ENCODE measurements at places on chromosomes 16 and 17.

DNA sequence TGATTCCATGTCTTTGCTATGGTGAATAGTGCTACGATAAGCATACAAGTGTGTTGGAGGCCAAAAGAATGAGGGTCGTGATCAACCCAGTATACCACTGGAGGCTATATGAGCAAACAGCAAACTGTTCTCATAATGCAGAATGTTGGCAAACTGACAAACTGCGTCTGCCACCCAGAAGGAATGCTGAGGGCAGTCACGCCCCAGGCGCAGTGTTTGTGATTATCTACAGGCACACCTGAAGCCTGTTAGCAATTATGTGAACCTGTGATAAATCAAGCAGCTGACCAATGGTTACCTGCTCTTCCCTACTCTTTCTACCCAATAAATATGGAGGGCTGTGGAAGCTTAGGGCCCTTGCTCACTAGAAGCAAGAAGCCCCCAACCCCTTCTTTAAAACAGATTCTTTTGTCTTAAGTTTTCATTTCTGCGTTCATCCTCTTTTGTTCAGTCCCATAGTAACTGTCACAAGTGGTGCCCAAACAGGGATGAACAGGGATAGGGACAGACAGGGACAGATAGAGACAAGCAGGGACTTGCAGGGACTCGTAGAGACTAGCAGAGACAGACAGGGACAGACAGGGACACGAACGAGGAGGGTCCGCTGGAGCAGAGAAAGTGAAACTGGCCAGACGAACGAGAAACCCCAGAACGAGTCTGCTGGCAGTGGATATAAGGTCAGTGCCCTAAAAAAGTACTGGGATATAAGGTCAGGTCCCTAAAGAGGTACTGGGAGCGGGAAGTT is 25.1 kb downstream of the CD300LG start:
- H3K27ac ChIP-seq: peak overlapping the region; percentile 61
- peaks cover 14% of the 10 kb centered on the region for H3K4me1 ChIP-seq
- peaks cover 24% of the 10 kb centered on the region for H3K27me3 ChIP-seq

DNA sequence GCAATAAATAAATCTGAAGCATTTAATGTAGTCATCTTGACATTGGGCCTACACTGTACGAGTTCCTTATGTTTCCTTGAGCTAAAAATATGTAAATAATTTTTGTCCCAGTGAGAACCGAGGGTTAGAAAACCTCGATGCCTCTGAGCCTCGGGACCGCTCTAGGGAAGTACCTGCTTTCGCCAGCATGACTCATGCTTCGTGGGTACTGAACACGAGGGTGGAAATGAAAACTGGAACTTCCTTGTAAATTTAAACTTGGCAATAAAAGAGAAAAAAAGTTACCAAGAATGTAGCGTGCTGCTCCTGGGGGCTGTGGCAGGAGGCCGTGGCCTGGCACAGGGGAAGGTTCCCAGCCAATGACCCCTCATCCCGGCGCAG is 74.1 kb downstream of the SOCS1 start:
- no peak for DNase-seq
- H3K27ac ChIP-seq: no peak overlapping the region
- H3K4me1 ChIP-seq: peaks cover 13% of the 10 kb centered on the region
- no peaks in the 10 kb centered on the region for H3K27me3 ChIP-seq
- H3K36me3 ChIP-seq: peaks cover 9% of the 10 kb centered on the region
- no peak overlapping the region for H3K4me3 ChIP-seq

DNA sequence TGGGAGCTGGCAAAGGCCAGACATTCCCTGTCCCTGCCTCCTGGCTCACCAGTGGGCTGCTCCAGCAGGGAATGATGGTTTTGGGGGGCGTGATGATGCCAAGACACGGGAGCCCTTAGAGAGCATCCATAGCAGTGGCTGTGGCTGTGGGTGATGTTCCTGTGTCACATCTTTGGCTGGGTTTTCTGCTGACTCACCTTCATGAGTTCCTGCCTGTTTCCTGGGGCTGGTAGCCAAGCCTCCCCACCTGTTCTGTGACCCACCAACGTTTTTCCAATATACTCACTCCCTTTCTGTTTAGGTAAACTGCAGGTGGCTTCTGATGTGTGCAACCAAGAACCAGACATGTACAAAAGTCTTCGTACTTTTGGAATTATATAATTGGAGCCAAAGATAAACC is 16.5 kb upstream of the NF1 start:
- H3K36me3 ChIP-seq: no peaks in the 10 kb centered on the region
- peaks cover 14% of the 10 kb centered on the region for H3K4me1 ChIP-seq
- H3K27me3 ChIP-seq: no peaks in the 10 kb centered on the region
- DNase-seq: no peak
- H3K4me3 ChIP-seq: no peak overlapping the region
- H3K27ac ChIP-seq: no peak overlapping the region

GRCh38 chr16:65388592-65388991 is 266.7 kb upstream of the CDH11 start:
- H3K4me1 ChIP-seq: peaks cover 4% of the 10 kb centered on the region
- no peaks in the 10 kb centered on the region for H3K36me3 ChIP-seq
- no peak overlapping the region for H3K27ac ChIP-seq
- H3K4me3 ChIP-seq: no peak overlapping the region

DNA sequence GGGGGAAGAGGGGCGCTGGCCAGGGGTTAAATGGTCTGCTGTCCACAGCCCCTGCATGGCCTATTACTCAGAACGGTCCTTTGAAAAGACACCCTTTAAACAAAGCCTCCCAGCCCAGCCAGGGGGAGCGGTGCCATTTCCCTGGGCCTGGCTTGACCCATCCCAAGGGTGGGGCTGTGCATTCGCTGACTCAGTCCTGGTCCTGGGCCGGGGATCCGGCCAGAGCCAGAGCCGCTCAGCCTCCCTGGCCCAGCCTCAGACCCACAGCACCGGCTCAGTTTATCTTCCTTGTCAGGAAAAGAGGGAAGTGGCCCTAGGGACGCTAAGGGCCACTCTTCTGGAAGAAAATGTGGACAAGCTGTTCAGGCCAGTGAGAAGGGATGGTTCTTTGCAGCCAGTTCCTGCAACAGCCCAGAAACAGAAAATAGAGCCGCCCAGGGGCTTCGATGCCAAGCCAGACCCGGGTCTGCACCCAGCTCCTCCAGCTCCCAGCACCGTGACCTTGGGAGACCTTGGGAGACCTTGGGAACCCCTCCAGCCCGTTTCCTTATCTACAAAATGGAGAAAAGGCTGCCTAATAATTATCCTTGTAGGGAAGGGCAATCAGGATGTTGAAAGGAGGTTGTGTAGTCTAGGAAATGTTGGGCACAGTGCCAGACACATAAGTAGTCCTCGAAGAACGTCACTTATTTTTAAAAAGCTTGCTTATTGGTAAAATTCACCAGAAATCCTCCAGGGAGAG is 82.5 kb downstream of the ZDHHC7 start:
- no peaks in the 10 kb centered on the region for H3K36me3 ChIP-seq
- DNase-seq: no peak
- no peak overlapping the region for H3K27ac ChIP-seq
- H3K27me3 ChIP-seq: peaks cover 5% of the 10 kb centered on the region

DNA sequence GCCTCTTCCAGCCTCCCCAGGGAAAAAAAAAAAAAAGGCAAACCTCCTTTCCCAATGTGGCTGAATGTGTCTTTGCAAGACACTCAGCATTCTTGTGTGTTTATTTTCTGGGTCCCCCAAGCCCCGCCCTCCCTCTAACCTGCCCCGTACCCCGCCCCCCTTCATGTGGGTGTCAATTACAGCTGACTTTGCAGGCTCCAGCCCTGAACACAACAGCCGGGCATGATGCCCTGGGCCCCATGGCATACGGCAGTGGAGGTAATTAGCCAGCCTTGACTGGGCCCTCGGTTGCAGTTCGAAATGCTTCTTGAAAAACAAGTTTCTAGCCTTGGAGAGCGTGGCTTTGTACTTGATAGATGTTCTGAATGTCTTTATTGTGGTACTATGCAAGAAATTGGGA is 354.7 kb upstream of the RBFOX1 start:
- H3K27ac ChIP-seq: peak overlapping the region; percentile 63
- no peaks in the 10 kb centered on the region for H3K27me3 ChIP-seq
- H3K36me3 ChIP-seq: no peaks in the 10 kb centered on the region
- no peak overlapping the region for H3K4me3 ChIP-seq

GRCh38 chr17:31266042-31266441 is 31.0 kb downstream of the OMG start:
- H3K27me3 ChIP-seq: no peaks in the 10 kb centered on the region
- no peak for DNase-seq
- H3K4me1 ChIP-seq: peaks cover 6% of the 10 kb centered on the region
- H3K36me3 ChIP-seq: peaks cover 38% of the 10 kb centered on the region

DNA sequence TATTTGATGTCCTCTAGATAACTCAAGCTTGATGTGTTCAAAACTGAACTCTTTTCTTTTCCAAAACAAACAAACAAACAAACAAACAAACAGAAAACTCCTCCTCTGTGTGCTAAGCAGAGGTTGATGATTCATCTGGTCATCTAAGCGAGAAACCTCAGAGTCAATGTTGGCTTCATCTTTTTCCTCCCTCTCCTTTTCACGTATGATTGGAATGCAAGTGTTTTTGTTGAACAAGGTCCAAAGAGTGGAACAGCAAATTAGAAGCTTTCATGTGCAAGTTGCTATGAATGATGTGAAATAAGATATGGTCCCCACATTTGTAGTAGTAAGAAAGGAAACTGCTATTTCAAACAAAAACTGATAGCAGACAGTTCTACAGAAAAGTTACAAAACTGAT is 52.5 kb downstream of the TBX4 start:
- no peak overlapping the region for H3K27ac ChIP-seq
- H3K4me3 ChIP-seq: no peak overlapping the region
- peaks cover 18% of the 10 kb centered on the region for H3K27me3 ChIP-seq
- no peaks in the 10 kb centered on the region for H3K36me3 ChIP-seq
- H3K4me1 ChIP-seq: peaks cover 5% of the 10 kb centered on the region
- no peak for DNase-seq

GRCh38 chr17:76535788-76536510 is 1.6 kb downstream of the CYGB start:
- no peak overlapping the region for H3K27ac ChIP-seq
- H3K27me3 ChIP-seq: peaks cover 47% of the 10 kb centered on the region
- no peaks in the 10 kb centered on the region for H3K36me3 ChIP-seq
- peak overlapping the region; percentile 57 for H3K4me3 ChIP-seq
- no peak for DNase-seq
